Psoas muscle (tissue), 8 donors: ENCODE measurements at places on chromosomes 4 and X. TPM values are rescaled to one million over a fixed set of nuclear protein-coding genes. Genes with fewer than 3 reads are reported as not detected.

FAM236D gene
- not detected for total RNA-seq

- no peak for DNase-seq
Observed at GRCh38 chrX:135605906-135606305, 85.4 kb downstream of the INTS6L start.

MEPE gene
- total RNA-seq = not detected

- no peak for DNase-seq
Observed at GRCh38 chr4:1501754-1502500, 95.7 kb upstream of the NKX1-1 start.

DNA sequence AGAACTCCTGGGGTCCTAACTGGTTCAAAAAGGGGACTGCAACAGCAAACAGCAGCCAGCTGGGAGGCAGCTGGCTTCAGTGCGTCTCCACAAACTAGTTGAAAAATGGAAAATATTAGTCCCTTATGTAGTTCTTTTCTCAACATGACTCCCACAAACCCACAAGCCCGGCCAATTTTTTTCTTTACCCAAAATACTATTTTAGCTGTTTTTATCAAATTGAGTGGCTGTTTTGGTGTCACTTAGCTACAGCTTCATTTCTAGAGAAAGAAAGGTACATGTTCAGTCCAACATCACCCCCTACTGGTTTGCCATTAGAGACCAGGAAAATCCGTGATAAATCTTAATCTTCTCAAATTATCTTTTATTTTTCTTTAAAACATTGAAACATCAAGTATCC is 97.2 kb downstream of the GUCY2F start:
- no peak for DNase-seq

DNA sequence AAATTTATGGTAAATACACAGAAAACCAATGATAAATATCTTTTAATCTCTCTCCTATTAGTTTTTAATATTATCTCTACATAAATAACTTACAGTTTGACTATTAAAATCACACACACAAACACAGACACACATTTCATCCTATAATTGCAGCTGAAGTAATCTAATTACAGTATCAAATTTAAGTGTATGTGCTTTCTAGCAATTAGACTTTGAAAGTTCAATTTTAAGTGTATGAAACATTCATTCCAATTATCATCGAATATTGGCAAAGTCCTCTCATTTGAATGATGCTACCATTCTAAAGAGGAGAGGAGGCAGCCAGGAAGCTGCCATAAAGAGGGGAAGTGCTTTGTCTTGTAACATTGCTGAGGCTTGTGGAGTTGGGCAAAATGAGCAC is 221.2 kb upstream of the PABPC4L start:
- DNase-seq = no peak

- no peak for DNase-seq
Observed at GRCh38 chr4:118752551-118752950, 67.4 kb downstream of the METTL14 start.
